ENCODE measurements at places on chromosomes 3 and 15.

- DNase-seq = no peak
These were observed 101.6 kb downstream of the ERC2 start for GRCh38 chr3:56366641-56367162.

DNA sequence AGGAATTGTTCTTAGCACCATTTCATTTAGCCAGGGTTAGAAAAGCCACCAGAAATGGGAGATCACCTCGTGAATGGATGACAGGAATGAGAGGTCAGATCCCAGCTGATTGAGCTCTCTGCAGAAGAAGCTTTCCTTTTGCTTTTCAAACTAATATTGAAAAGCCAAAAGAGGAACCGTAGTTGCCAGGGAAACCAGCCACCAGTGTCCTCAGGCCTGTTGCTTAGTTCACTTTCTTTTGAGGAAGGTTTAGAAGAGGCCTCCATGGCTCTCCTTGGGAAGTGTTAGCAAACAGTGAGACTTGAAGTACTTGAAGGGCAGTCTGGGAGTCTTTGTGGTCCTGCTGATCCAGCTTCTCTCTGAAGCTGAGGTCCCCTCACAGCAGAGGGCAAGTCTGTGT, 7.4 kb upstream of the CCK start:
- DNase-seq = no peak

- DNase-seq = no peak
These were observed 14.5 kb downstream of the RTP3 start for GRCh38 chr3:46512191-46512749.

DNA sequence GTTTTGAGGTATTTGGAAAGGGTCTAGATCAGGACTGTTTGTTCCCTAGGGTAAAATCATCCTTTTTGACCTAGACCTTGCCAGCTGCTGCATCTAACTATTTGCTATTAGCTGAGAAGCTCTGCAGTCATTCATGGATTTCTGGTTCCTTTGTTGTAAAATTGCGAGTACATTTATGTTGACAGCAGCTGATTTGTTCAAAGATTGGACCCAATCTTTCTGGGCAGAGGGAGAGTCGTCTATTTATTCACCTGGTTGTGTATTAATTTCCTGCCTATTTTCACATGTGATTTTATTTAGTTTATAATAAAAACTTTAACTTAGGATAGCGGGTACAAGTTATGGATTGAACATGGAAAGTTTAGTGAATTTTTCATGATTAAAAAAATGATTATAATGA, 236.3 kb downstream of the CNTN4 start:
- DNase-seq = no peak

DNA sequence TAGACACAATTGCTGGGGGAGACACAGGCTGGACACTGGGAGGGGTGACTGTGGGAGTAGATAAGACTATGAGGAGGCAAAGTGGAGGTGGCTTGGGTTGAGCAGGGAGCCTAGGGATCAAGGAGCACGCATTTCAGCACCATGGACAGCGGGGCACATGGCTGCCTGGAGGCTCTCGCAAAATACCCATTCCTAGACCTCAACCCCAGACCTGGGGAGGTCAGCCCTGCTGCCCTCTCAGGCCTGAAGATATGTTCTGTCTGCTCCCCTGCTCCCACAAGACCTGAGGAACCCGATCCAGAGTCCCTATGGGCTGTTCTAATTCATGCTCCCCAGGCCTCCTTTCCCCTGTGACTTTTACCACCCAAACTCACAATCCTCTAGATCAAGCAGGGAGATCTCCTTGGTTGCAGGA, 16.0 kb upstream of the CPEB1 start:
- DNase-seq = no peak

GRCh38 chr15:82575335-82575734, 35.1 kb upstream of the RPS17 start:
- no peak for DNase-seq

DNA sequence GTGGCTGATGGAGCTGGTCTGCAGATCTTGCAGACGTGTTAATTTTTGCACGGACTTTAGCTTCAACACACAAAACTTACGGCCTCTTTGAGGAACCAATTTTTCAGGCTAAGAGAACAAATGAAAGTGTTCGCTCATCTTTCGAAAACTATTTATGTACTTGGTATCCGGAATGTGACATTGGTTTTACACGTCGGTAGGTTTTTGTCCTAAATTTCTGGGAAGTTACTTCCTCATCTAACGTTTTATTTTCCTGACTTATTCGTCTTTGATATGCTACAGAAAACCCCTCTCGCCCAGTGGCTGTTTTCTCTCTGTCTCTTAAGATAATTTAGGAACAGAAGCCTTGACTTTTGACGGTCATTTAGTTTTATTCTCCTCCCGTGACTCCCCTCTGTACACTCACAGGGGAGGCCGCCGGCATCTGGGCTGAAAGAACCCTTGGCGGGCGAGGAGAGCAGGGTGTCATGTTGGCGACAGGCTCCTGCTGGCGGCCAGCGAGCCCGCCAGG, 834 bp upstream of the GREM1 start:
- DNase-seq = no peak

DNA sequence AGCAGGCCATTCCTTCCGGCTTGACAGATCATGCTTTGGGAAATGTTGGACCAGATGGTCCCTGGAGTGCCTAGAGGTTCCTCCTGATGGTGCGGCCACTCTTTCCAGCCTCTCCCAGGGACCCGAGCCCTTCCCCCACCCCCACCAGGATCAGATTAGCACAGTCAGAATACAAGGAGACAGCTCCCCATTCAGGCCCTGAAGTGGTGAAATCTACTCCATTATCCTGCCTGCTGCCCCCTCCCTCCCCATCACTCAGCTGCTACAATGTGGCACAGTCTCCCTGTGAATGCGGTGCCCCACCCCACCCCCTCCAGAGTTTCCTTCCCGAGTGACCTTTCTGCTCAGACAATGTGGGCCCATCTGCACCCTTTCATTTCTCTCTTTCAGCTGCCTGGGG, 29.4 kb downstream of the RNU5B-1 start:
- DNase-seq = no peak

GRCh38 chr3:190302212-190302867, 19.9 kb downstream of the CLDN1 start:
- no peak for DNase-seq

GRCh38 chr3:107241217-107241616, 136.0 kb upstream of the CCDC54 start:
- no peak for DNase-seq

- DNase-seq = no peak
These were observed 43.3 kb downstream of the TUBGCP4 start for GRCh38 chr15:43414196-43414595.

DNA sequence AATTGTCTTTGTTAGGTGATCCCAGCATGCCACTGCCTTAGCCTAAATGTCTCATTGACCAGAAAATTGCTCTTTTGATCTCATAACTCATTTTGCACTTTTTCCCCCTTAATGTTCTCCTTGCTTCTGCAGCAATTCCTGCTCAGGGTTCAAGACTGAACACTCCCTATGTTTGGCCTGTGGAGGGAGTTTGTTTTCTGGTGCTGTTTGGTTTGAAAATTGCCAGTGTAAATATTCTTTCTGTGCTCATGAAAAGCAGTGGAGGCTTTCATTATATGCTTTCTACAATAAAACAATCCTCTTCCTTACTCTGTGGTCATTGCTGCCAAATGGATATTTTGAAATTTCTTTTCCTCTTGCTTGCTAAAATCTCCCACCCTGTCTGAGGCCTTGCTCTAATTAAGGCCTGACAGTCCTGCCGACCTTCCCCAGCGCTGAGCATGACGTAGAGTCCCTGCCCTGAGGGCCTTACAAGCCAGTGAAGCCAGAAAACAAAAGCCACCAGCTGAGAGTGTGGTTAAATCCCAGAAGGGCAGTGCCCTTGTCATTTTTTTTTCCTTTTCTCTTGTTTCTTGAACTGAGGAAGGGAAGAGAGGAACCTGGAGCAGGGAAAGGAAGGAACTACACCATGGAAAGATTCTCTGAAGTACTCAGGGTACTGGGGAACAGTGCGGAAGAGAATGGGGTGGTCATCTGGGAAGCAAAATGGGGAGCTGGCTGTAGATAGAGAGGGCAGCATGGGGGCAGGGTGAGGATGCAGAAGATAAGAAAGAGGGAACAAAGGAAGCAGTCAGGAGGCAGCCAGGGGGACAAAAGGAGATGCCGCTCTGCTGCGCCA, 24.8 kb downstream of the ZBTB38 start:
- no peak for DNase-seq

GRCh38 chr3:25441234-25441856, 13.3 kb downstream of the RARB start:
- no peak for DNase-seq

GRCh38 chr15:93007994-93008393, 81.0 kb downstream of the RGMA start:
- no peak for DNase-seq

DNA sequence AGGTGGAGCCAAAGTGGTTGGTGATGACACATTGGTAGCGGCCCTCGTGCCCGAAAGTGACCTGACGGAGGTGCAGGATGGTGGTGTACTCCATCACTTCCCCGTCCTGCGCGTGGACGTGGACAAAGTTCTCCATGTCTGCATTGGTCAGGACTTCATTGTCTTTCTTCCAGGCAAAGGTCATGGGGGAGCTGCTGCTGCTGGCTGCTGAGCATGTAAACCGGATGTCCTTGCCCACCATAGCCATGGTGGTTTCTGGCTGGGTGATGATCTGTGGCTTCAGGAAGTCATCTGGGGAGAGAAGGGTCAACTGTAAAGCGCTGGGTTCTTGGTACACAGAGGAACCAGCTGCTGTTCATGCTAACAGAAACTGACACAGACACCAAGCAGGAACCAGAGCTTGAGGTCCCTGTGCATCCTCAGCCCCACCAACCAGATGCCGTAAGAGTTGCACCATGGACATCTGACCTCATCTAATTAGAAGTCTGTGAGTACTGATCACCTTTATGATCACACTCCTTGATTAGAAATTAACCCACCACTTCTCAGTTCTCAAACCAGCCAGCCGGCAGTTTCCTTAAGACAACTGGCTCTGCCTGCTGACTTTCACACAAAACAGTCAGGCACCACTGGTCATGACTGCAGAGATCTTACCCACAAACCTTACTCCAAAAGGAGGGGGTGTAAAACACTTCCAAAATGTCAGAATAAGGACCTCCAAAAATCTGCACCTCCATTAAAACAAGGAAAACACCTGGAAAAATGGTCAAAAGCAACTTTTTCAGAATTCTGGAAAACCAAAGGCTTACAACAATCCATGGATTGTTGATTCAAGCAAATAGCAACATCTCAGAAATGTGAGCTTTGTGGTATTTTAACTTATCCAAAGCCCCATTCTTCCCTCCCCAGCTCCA, 114.6 kb downstream of the LRIG1 start:
- DNase-seq = no peak

GRCh38 chr3:37024820-37025405, 31.6 kb downstream of the MLH1 start:
- DNase-seq = no peak

- no peak for DNase-seq
These were observed 383.2 kb upstream of the ADAMTS9 start for GRCh38 chr3:65070968-65071367.

DNA sequence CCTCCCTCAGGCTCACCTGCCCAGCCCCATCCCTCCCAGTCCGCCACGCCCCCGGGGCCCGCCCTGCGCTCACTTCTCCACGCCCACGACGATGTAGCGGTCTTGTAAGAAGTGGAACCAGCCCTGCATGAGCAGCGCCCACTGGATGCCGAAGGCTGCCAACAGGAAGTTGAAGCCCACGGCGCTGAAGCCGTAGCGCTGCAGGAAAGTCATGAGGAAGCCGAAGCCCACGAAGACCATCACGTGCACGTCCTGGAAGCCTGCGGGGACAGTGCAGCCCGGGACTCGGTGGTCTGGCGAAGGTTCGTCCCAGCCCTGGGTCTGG, 9.7 kb downstream of the RHCG start:
- no peak for DNase-seq

DNA sequence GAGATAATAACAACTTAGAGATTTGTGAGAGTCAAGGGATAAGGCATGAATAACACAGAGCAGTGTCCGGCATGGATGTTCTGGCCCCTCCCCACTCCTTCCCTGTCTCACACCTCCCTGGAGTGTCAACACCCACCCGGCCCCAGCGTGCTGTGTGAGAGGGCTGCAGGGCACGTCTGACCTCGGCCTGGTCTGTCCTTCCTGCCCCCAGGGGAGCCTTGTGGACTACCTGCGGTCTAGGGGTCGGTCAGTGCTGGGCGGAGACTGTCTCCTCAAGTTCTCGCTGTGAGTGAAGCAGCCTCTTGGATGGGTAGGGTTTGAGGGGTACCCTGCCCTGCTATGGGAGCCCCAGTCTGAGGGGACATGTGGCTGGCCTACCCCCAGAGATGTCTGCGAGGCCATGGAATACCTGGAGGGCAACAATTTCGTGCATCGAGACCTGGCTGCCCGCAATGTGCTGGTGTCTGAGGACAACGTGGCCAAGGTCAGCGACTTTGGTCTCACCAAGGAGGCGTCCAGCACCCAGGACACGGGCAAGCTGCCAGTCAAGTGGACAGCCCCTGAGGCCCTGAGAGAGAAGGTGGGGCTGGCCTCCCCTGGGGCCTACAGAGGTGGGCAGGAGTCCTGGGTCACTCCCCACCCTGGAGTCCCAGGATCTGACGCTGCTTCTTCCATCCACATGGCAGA, 11.2 kb upstream of the LMAN1L start:
- DNase-seq = no peak

- DNase-seq = no peak
These were observed 769 bp upstream of the SELENOS start for GRCh38 chr15:101277943-101278564.

- DNase-seq = no peak
These were observed 43.8 kb downstream of the WNT5A start for GRCh38 chr3:55443346-55443745.

DNA sequence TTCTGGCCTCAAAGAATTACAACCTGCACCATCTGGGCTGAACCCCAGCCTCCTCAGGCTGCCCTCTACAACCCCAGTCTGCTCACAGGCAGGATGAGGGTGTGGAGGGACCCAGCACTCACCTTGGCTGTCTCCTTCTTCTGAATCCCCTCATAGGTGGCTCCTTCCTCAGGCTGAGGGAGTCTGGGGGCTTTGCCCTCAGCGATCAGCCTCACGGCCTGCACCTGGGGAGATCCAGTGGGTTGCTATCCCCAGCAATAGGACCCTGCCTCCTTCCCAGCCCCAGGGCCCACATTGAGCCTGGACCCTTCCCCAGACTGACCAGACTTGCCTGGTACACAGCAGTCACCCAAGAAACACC, 25.1 kb downstream of the ALDH1L1 start:
- DNase-seq = no peak

- DNase-seq = no peak
These were observed 39.2 kb upstream of the VPS8 start for GRCh38 chr3:184772667-184773272.

DNA sequence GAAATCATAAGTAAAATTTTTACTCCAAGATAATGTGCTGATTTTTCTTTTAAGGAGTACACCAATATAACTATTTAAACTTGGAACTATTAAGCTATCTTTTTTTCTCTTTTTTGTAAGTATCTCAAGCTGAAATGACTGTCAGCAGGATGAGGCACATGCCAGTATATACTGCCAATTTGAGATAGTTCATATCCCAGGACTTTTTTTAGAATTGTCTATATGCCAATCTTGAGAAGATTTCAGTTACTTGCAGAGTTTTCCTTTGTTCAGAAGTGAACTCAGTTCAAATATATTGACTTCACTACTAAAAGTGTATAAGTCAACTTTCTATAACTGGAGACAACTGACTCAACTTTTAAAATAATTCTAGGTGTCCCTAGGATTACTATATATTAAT, 181.7 kb upstream of the ZNF717 start:
- DNase-seq = no peak
